NCI-H1417 (cell line): ENCODE measurements at places on chromosomes 7 and 10.

GRCh38 chr7:36088553-36088952 lies 64.5 kb upstream of the EEPD1 start:
- DNase-seq = no peak

- no peak for DNase-seq
Observed at GRCh38 chr7:32147546-32148268, 77.5 kb upstream of the PDE1C start.

DNA sequence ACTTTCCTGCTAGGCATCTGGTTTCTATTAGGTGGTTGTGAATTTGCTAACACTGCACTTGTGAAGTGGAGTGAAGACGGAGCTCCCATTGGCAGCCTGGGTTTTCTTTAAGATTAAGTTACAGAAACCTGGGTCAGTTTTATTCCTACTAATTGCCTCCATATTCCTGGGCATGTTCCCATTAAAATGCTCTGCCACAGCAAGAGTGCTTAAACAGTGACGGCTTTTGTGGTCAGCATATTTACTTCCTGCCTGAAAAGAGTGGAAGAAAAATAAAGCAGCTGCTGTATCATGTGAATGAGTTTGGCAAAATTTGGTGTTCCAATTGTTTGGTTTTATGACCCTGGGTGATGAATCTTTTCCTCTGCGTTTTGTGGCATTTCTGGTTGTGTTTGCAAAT lies 96.9 kb upstream of the PLXDC2 start:
- DNase-seq = no peak

DNA sequence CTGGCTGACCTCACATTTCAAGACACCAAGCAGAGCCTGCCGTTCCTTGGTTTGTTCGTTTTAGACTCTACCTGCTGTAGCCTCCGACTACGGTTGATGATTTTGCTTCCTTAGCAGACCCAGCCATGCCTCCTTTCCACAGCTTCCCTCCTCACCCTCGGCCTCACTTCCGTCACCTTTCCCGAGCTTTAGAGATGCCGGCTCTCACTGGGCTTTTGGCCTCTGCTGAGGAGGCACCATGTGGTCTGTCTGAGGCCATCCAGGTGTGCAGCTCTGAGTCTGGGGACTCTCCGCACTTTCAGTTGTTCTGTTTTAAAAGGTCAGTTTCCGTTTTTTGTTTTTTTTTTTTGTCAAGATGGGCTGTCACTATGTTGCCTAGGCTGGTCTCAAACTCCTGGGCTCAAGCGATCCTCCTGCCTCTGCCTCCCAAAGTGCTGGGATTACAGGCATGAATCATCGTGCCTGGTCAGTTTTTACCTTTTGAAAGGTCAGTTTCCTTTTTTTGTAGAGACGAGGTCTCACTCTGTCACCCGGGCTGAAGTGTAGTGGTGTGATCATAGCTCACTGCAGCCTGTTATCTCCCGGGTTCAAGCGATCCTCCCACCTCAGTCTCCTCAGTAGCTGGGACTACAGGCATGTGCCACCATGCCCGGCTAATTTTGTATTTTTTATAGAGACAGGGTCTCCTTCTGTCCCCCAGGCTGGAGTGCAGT lies 11.7 kb downstream of the ORAI2 start:
- no peak for DNase-seq

DNA sequence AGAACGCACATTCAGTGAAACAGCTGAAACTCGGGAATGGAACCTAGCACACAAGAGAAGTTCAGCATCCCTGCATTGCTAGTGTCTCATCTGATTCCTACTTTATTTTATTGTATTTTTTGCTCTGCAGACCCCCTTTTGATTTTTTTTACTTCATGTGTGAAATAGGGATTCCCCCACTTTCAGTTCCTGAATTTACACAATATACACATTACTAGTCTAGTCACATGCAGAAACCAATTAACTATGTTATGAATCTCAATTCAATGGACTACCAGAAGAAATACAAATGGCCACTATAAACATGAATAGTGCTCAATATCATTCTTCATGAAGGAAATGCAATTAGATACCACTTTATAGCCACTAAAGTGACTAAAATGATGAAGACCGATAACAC lies 386.1 kb upstream of the COBL start:
- no peak for DNase-seq
